ENCODE measurements at places on chromosomes 7 and 10. TPM values are rescaled to one million over a fixed set of nuclear protein-coding genes. Genes with fewer than 3 reads are reported as not detected.

Gene CDC14C
- not detected for total RNA-seq

Gene MKX
- total RNA-seq = 0.49 TPM

Gene DRGX
- total RNA-seq = not detected

Gene PRLHR
- total RNA-seq = 2.0 TPM

Gene CALN1
- 56.1 TPM for total RNA-seq

Gene ABCB4
- total RNA-seq = 0.74 TPM

Gene SPDYE9
- total RNA-seq = 0.49 TPM

Gene LIPN
- 0.25 TPM for total RNA-seq

Gene INA
- 161 TPM for total RNA-seq

Gene PITX3
- total RNA-seq = not detected
